ENCODE measurements at places on chromosomes 12 and 14. TPM values are rescaled to one million over a fixed set of nuclear protein-coding genes. Genes with fewer than 3 reads are reported as not detected.

DNA sequence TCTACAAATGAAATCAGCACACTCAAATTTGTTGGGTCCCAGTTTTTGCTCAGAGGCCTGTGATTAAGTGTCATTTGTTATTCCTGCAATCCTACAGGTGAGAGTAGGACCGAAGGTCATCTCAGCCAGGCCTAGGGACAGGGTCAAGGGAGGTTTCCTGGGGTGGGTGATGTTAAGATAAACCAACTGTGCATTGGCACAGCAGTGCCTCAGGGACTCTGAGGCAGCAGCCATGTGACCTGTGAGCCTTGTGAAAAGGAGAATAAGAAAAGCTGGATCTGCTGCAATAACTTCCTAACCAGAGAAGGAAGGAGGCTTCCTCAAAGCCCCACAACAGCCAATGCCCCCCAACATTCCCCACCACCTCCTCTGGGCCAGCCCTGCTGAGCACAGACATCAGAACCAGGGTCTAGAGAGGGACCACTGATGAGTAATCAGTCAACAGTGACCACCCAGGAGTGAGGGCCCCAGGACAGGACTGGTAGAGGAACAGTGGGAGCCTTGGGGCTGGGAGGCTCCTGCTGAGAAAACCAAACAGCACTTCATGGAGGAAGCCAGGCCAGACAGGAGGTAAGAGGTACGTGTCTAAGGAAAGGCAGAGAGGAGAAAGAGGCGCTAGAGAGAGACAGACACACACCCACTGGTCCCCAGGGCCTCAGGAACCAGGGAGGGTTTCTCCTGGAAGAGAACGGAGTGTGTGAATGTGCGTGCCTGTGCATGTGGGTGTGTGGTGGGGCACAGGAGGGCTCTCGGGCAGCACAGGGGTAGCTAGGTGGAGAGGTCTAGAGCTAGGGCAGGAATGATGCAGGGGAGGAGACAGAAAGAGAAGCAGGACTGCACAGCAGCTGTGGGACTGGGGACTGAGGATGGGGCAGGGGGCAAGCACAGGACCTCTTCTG lies 82.4 kb downstream of the ITPK1 start:
- peak overlapping the region; percentile 49 for H3K4me3 ChIP-seq
- no peaks in the 10 kb centered on the region for H3K27me3 ChIP-seq
- H3K27ac ChIP-seq: peak overlapping the region; percentile 94
- peaks cover 3% of the 10 kb centered on the region for H3K36me3 ChIP-seq
- DNase-seq: no peak

GRCh38 chr12:91889059-91889458 lies 256.6 kb downstream of the BTG1 start:
- no peaks in the 10 kb centered on the region for H3K4me1 ChIP-seq
- no peaks in the 10 kb centered on the region for H3K27me3 ChIP-seq
- no peak for DNase-seq
- no peak overlapping the region for H3K4me3 ChIP-seq

- H3K4me1 ChIP-seq: no peaks in the 10 kb centered on the region
- H3K36me3 ChIP-seq: no peaks in the 10 kb centered on the region
- DNase-seq: no peak
- H3K4me3 ChIP-seq: no peak overlapping the region
Measured at GRCh38 chr12:128056136-128056801, 210.7 kb upstream of the TMEM132C start.

DNA sequence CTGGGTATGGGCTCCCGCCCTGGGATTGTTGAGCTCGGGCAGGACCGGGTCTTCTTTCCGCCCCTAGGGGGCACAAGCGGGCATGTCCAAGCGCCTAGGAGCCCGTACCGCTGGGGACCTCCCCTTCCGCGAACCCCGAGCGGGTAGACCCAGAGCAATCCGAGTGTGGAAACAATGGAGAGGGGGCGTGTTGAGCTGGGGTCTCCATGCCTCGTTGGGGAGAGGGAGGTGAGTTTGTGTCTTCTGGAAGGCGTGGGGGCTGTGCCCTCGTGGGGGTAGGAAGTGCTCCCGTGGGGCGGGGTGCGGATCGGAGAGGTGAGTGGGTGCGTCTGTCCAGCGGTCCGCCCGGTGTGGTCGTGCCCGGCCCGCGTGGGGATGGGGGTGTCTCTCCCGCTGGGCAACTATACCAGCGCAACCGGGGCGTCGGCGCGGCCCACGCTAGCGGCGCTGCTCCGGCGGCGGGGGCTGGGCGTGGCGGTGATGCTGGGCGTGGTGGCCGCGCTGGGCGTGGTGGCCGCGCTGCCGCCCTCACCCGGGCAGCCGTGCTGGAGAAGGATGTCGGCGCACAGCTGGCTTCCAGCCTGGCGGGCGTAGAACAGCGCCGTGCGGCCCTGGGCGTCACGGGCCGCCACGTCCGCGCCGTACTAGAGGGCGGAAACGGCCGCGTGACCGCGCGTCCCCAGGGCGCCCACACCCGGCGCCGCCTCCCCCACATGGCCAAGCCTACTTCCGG lies 12.2 kb downstream of the AGAP2 start:
- peak overlapping the region; percentile 61 for H3K27ac ChIP-seq
- H3K4me1 ChIP-seq: peaks cover 12% of the 10 kb centered on the region
- H3K27me3 ChIP-seq: no peaks in the 10 kb centered on the region
- peak; percentile 44 for DNase-seq

DNA sequence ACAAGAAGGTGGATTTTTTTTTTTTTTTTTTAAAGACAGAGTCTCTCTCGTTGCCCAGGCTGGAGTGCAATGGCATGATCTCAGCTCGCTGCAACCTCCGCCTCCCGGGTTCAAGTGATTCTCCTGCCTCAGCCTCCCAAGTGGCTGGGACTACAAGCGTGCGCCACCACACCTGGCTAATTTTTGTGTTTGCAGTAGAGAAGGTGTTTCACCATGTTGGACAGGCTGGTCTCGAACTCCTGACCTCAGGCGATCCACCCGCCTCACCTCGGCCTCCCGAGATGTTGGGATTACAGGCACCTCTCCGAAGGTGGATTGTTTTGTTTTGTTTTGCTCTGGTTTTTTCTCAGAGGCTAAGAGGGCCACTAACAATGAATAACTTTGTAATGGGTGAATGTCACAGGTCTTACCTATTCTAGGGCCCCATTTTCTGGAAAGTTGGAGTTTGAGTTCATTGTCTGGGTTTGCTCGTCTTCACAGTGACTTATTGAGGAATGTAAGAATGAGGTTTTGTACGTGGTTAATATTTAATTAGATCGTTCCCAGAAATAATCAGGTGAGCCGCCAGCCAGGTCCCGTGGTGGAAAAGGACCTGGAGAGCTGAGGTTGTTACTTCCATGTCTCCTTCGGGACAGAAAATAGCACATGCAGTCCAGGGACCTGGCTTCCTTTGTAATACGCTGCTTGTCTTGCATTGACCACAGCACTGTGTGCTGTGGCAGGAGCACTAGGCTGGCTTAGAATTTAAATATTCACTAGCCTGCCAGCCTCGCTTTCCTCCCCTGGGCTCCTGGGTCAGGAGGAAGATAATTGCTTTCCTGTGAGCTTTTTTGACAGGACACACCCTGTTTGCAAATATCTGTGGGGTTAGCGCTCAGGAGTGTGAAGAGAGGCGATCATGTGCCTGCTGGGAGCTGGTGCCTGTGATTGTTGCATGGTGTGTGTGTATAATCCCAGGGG lies 2.3 kb downstream of the HIP1R start:
- H3K27me3 ChIP-seq: peaks cover 11% of the 10 kb centered on the region
- no peak for DNase-seq
- no peak overlapping the region for H3K27ac ChIP-seq
- H3K36me3 ChIP-seq: peaks cover 3% of the 10 kb centered on the region
- H3K4me3 ChIP-seq: peak overlapping the region; percentile 95
- peaks cover 32% of the 10 kb centered on the region for H3K4me1 ChIP-seq

GRCh38 chr14:66483322-66483721 lies 2.8 kb upstream of the CCDC196 start:
- DNase-seq: no peak
- no peaks in the 10 kb centered on the region for H3K36me3 ChIP-seq
- H3K4me1 ChIP-seq: no peaks in the 10 kb centered on the region
- no peak overlapping the region for H3K4me3 ChIP-seq
- H3K27me3 ChIP-seq: no peaks in the 10 kb centered on the region

The CLEC4E gene
- not detected for total RNA-seq

The CLEC9A gene
- not detected for total RNA-seq

The C12orf43 gene
- 19.0 TPM for total RNA-seq

The FBLN5 gene
- 1.6 TPM for total RNA-seq
